ENCODE measurements at places on chromosomes 6 and 20. TPM values are rescaled to one million over a fixed set of nuclear protein-coding genes. Genes with fewer than 3 reads are reported as not detected.

DNA sequence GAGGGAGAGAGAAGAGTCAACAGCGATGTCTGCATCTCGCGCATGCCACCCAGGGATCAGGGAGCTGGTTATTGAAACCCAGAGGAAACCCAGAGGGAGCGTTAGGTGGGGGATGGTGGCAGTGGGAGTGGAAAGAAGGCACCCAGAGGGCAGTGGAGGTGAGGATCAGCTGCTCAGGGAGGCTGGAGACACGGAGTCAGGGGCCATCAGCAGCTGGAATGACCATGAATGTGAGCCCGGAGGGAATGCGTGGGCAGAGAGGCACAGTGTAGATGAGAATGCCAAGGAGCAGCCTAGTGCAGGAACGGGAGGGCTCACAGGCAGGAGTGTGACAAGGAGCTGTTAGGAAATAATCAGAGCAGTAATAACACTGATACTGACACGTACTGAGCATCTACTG lies 36.2 kb downstream of the RSPO4 start:
- no peak for DNase-seq

- no peak for DNase-seq
Observed at GRCh38 chr20:35991142-35991771, 22.9 kb downstream of the CNBD2 start.

DNA sequence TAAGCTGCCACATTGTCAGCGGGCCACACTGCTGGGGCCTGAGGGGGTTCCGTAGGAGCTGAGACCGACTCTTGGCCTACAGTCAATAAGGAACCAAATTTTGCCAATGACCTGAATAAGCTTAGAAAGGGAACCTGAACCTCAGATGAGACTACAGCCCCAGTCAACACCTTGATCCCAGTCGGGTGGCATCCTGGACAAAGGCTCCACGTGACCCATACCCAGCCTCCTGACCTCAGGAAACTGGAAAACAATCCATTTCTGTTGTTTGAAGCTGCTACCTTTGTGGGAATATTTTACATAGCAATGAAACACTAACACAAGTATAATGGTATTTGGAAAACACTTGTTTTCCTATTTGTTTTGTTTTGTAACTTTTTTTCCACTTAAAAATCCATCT lies 179.9 kb upstream of the RALGAPA2 start:
- no peak for DNase-seq

DNA sequence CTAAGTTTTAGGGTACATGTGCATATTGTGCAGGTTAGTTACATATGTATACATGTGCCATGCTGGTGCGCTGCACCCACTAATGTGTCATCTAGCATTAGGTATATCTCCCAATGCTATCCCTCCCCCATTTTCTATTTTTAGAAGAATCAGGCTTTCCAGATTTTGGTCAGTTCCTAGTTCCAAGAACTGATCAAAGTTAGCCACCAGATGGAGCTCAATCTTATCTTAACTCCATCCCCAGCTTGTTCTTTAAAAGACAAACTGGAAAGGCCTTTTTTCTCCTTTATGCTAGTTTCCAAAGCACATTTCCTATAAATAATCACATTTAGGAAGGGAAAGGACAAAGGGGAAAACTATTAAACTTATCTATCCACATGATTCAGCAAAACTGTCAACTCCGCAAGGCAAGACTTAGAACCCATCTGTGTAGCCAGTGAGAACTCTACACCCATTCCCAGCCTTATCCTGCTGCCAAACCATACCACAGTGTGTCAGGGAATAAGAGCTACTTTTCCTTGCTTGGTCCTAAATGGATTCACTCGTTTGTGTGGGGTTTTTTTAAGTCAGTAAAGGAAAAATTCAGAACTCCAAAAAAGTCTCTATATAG lies 22.8 kb upstream of the KHDC1 start:
- no peak for DNase-seq

DNA sequence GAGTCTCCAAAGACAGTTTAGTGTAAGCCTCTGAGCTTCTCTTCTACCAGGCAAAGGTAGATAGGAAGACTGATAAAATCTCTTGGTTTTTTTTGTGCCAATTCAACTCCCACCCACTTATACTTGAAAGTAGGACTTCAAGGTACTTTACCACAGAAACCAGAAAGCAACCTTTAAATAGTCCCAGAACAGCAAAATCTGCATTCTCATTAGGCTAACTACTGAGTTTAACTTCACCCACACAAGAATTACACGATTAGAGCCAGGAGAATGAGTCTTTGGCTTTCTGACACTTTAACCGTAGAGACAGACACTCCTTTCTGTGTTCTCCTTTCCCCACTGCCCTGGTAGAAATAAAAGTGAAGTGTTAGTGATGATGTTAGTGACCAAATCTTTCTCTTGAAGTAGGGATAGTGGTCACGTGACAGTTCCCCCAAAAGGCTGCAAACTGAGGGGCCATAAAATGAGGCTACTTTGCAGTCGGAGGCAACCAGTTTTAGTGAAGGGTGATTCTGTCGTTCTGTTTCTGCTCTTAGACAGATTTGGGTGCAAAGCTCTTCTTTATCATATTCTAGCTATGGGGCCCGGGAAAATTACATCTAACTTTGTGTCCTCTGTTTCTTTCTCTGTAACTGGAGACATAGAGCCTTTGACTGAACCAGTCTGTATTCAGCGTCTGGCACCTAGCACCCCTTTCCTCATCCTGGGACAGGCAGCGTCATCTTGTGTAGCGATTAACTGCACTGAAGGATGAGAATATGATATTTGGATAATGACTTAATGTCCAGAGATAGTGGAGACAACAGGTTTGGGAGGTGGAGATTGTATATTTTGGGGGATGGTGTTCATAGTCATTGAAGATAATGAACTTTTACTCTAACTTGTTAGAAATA lies 206.4 kb upstream of the CITED2 start:
- no peak for DNase-seq

GRCh38 chr6:24710519-24711303 lies 8.2 kb downstream of the C6orf62 start:
- no peak for DNase-seq

- DNase-seq: no peak
Observed at GRCh38 chr6:116287689-116288282, 8.1 kb upstream of the TSPYL1 start.

The ADGRF5 gene
- total RNA-seq: 7.6 TPM

The TRIM10 gene
- 2.4 TPM for total RNA-seq

The GPX5 gene
- not detected for total RNA-seq
